AG09309 (cell line): ENCODE measurements at places on chromosomes 1 and 21.

GRCh38 chr1:154241703-154242351 lies 21.1 kb downstream of the UBAP2L start:
- DNase-seq = no peak

- no peak for DNase-seq
Measured at GRCh38 chr1:43253876-43254275, 15.9 kb upstream of the TMEM125 start.

DNA sequence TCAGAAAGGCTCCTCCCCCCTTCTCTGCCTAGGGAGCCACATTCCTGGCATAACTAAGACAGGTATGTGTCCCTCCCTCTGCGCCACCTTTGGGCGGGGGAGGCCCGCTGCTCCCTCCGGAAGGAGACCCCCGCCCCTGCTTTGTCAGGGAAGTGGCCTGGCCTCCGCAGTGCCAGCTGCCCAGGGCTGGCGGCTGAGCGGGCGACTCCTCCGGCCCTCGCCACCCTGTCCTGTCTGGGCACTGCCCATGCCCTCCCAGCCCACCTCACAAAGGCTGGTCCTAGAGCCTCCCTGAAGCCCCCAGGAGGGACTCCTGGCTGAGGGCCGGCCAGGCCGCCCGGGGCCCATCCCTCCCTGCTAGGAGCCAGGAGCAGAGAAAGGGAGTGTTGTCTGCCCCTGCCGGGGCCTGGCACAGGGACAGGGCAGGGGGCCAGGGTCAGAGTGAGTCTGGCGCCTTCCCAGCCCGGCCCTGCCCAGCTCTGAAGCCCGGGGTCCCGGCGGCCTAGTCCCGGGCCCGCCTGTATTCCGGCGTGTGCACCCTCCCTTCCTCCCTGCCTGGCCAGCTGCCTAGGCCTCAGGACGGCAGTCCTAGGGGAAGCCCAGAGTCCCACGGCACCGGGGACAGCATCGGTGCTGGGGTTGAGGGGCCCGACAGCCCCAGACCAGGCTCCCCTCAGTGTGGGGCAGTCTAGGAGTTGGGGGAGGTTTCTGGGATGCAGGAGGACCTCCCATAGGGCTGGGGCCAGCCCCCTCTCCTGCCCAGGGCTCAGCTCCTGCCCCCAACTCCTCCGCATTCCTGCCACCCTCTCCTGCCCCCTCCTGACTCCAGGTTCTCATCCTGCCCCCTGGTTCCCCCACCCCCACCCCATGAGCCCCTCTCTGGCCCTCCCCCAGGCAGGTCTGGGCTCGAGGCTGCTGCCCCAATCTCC lies 5.1 kb downstream of the AGRN start:
- no peak for DNase-seq

DNA sequence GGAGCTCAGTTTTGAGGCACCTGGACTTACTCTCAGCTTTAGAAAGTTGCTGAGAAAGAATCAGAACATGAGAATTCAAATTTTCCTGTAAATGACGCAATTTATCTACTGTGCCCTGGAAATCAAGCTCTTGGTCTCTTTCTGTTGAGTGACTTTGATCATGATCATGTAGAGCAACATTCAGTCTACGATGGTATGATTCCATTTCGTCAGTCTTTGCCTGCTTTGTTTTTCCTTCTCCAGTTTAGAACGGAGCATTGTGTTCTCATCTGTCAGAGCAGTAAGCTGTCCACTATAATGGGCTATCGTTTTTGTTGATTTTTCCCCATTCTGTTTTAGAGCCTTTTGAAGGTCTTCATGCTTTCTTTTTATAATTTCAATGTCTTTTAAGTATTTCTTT lies 20.7 kb downstream of the SFT2D2 start:
- no peak for DNase-seq

DNA sequence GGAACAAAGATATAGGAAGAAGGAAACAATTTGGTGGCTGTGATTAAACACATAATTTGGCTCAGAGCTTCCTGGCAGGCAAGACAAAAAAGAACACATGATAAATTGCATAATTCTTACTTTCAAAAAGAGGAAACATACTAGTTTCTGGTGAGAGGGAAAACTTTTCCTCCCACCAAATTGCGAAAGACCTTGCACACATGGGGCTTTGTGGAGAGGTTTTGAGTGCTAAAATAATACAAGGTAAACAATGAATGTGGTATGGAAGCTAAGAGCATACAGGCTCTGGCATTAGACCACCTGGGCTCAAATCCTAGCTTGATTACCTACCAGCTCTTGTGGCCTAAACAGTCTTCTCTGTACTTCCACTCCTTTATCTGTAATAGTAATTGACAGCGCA lies 140.2 kb upstream of the HOOK1 start:
- DNase-seq = no peak

GRCh38 chr1:239811211-239811885 lies 280.3 kb upstream of the FMN2 start:
- DNase-seq = no peak

DNA sequence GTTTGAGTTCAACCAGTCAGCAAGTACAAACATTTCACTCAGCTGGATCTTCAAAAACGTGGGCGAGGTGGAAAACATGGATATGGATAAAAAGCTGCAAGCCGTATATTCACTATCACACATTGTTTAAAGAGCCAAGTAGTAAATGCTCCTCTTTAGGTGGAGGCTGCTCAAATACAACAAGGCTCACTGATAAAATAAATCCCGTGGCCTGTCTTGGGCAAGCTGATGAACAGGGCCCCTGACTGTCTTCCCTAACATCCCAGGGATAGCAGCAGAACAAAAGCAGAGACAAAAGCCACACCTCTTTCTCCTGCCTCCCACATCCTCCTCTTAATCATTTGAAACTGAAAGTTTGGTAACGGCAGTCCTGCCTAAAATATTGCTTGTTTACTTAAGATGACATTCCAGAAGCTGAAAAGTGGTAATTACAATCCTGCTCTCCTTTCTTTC lies 357.7 kb downstream of the TTLL7 start:
- DNase-seq = no peak

DNA sequence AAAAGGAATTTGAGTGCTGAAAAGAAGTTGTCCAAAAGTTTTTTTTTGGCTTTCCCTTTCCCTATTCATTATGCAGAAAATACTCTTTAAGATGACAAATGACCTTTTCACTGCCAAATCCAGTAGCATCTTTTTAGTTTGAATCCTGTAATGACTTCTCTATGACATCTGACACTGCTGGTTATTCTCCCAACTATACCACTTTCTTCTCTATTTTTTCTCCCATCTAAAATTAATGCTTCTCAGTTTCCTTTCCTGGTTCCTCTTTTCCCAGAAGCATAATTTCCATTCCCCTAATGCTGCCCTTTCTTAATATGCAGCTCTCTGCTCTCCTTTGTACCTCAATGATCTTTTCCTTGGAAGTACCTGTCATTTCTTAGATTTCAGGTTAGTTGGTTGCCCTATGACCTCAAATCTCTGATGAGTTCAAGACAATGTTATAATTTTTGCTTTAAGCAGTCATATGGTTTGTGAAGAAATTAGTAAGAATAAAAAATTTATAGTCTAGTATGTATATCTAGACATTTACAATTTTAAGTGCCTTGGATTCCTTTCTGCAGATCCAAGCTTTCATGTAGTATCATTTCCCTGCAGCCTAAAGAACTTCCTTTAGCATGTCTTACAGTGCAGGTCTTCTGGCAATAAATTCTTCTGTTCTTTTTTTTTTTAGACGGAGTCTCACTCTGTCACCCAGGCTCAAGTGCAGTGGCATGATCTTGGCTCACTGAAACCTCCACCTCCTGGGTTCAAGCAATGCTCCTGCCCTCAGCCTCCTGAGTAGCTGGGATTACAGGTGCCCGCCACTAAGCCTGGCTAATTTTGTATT lies 150.8 kb downstream of the CDC42BPA start:
- no peak for DNase-seq

GRCh38 chr1:215252164-215252563 lies 169.6 kb downstream of the KCNK2 start:
- DNase-seq = no peak

DNA sequence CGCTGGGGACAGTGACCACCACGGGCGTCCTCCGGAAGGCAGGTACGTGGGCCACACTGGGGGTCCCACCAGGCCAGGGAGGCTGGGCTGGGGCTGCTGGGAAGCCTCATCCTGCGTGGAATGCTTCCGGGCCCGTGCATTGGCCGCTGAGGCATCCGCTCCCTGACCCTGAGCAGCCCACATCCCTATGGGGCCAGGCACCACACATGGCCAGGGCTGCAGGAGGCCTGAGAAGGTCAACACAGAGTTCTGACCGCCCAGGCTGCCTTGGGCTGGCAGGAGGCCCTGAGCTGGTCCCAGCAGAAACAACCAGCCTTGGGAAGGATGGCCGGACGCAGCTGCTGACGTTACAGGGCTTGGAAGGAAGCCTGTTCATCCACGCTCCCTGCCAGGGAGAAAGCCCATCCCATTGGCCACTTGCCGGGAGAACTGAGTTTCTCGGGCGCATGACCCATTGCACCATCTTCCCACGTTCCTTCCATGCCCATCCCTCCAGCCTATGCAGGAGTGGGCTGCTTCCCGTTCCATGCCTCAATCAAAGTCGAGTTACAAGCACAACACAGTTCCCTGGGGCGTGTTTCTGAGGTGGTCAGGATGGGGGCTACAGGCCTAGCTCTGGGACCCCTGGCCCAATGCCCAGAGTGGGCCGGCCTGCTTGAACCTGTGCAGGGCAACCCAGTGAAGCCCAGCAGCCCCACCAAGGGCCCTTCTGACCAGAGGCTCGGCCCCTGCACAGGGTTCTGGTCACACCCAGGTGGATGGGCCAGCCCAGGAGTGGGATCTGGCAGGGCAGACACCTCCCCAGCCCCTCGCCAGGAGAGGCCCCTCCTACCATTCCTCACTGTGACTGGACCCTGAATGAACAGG lies 31.7 kb downstream of the TRIM11 start:
- DNase-seq = peak; percentile 86

DNA sequence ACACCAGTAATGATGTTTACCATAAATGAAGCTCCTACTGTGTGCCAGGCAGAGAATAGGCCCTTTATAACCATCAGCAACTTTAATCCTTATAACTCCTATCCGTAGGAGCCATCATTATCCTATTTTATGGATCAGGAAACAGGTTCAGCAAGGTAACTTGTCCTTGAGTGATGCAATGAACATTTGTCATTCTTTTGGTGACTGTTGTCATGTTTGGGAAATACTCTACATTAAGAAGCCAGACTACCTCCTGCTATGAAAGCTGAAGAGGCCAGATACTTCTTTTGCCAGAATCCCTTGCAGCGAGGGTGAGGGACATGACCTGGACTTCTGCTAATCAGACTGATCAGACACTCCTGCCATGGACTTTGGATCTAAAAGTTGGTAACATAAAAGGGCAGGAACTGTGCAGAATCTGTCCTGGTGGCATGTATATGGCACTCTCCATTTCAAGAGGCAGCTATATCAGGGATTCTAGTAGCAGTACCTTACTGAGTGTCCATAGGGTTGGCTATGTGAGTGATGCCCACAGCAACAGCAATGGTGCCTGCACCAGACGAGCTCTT lies 33.1 kb upstream of the SRRM1 start:
- DNase-seq = no peak

DNA sequence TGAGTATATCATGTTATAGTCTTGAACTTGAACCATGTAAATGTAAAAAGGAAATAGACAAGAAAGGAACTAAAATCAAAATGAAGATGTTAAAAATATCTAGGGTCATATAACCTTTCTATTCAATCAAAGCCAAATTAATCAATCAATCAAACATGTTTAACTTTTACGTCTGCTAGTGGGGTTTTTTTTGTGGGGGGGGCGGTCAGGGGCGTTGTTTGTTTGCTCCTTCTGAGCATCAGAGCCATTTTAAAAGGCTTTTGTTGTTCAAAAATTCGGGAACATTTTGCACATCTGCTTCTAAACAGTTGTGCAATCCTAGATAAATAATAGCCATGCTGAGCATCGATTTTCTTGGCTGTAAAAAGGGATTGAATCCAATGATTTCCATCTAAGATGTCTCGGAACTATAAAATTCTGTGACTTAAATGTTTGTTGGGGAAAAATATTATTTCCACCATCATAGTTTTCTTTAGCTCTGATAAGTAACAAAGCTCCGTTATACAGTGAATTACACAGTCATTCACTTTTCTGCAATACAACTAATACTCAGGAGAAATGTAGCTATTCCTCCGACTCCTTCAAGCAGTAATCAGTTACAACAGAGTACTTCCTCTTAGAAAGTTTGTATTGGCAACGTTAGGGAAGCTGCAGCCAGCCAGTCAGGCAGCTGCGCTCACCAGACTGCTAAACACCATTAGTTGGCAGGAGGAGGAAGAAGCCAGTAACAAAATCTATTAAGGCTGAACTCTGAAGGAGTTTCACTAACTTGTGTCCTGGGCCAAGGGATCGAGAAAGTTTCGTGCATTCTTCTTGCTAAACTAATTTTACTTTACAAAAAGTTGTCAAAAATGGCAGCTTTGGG lies 2.2 kb downstream of the SPATA6 start:
- peak; percentile 42 for DNase-seq

DNA sequence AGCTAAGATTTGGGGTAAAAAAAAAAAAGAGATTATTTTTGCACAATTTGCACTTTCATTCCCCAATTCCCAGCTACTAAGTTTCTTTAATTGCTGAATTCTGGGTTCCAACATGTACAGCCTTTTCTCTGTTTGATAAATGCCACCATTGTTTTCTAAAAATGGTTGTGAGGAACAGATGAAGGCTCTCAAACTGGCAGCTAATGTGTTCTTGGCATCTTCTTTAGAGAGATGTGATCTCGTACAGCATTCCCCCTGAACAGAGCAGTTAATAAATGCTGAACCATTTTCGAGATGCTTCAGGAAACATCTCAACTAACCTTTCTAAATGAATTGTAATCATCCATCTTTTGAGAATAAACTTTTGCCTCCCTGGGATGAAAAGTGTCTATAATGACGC lies 107.9 kb upstream of the DYNLT5 start:
- no peak for DNase-seq

DNA sequence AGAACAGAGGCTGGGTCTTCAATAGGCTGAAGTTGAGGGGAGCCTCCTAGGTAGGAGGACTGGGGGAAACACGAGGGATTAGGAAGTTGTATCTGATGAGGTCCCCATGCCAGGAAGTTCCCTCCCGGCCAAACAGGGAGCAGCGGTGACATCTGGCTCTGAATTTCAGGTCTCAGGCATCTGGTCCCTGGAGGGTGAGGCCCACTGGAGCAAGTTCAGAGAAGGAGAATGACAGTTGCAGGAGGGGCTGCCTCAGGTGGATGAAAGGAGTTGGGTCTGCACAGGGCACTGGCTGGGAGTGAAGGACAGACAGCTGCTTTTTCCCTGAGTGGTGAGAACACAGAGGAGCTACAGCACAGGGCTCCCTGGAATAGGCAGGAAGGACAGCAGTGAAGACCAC lies 9.1 kb downstream of the TMEM9 start:
- DNase-seq = no peak

DNA sequence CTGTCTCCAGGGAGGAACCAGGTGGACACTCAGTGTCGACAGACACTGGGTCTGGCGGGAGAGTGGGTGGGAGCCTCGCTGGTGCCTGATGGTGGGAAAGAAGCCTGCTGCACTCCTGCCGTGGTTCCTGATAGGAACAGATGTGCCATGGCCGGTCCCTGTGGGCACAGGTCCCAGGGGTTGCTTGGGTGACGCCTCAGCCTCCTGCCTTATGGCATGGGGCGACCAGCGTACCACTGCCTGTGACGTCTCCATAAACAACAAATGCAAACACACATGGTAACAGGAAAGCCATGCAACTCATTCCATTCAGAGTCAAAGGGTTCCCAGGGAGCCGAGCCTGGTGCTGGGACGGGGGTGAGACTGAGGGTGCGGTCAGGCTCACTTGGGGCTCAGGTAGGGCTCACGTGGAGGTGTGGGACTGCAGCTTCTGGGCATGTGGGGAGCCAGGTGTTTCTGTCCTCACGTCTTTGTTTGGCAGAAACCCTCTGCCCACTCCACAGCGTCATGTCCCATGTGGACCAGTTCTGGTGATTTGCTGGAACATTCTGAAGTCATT lies 34.8 kb downstream of the SNAP47 start:
- no peak for DNase-seq

GRCh38 chr1:165949335-165950130 lies 122.1 kb downstream of the UCK2 start:
- no peak for DNase-seq
